Activated T-cell treated with anti-CD3 and anti-CD28 coated beads, Interleukin-2, amount 50 U/mL, for 72 hours (primary cell): ENCODE measurements at places on chromosomes 1 and 21.

GRCh38 chr1:200432586-200432985 is 22.8 kb upstream of the ZNF281 start:
- DNase-seq, result no peak

GRCh38 chr21:45460611-45461368 is 55.8 kb downstream of the COL18A1 start:
- DNase-seq, result no peak

DNA sequence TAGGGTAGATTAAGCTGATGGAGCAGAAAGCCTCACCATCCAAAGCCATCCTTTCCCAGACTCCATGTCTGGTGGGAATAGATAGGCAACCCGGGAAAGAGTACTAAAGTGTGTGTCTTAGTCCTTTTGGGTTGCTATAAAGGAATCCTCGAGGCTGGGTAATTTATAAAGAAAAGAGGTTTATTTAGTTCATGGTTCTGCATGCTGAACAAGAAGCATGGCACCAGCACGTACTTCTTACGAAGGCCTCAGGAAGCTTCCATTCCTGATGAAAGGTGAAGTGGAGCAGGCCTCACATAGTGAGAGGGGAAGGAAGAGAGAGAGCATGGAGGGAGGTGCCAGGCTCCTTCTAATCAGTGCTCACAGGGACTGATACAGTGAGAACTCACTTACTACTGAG is 6.2 kb upstream of the SLC37A1 start:
- no peak for DNase-seq

GRCh38 chr1:165773324-165773965 is 4.8 kb upstream of the TMCO1 start:
- no peak for DNase-seq

- no peak for DNase-seq
Observed at GRCh38 chr1:17986156-17986555, 121.4 kb upstream of the IGSF21 start.

GRCh38 chr1:40479156-40479555 is 2.1 kb downstream of the ZFP69 start:
- DNase-seq, result no peak

DNA sequence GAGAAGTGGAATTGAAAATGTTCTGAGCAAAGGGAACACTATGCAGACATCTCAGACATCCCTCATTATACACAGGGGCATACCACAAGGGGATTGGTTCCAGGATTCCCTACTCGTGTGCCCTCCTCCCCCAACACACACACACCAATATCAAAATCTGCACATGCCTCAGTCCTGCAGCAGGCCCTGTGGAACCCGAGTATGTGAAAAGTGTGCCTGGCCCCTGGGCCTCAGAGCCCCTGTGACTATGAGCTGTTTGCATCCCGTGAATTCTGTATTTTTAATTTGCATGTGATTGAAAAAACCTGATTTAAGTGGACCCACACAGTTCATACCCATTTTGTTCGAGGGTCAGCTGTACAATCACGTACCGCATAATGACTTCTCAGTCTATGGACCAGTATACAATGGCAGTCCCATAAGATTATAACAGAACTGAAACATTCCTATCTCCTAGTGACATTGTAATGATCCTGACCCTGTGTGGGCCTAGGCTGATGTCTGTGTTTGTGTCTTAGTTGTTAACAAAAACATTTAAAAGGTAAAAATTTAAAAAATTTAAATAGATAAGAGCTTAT is 11.3 kb downstream of the POU2F1 start:
- no peak for DNase-seq

DNA sequence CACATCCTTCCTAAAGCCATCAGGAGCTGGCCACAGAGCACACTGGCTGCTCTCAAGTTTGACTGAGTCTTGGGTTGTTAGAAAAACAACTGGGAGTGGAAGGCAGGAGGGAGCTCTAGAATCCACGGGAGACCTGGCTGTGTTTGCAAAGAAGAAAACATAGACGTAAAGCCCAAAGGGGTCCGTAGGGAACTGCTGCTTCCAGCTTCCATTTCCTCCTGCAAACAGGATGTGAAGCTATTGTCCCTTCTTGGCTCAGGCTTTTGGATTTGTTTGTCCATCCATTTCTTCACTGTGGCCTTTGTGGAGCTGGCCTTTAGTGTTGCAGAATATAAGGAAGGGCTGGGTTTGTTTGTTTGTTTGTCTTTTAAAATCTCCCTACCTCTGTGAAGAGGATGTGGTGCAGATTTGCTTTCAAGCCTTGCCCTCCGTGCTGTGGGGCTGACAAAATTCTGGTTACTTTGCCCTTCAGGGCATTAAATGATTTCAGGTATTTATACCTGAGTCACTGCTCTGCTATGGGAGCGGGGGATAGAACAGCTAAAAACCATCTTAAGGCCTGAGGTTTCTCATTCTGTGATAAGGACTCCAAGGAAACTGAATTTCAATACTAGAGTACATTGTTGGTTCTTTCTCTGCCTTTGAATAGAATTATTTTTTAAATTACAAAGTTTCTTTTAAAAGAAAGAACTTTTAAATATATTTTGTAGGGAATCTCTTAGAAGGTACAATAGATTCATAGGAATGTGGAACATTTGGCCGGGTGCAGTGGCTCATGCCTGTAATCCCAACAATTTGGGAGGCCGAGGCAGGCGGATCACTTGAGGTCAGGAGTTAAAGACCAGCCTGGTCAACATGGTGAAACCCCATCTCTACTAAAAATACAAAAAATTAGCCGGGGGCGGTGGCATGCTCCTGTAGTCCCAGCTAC is 74.3 kb downstream of the MPZL1 start:
- no peak for DNase-seq

DNA sequence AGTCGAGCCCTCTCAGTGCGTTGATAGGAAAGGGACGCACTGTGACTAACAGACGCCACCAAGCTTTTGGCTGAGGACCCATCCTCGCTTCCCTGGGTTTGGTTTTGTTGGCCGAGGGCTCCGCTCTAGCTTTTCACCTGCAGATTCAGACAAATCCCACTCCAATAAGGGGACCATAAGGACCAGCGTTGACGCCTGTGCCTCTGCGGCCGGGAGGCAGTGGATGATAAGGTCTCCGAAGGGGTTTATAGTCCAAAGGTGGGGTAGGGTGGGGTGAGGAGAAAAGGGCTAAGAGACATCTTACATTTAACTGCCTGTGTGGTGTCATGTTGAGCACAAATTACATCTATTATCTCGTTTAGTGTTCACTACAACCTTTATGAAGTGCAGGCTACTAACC is 760 bp downstream of the PEX14 start:
- DNase-seq, result no peak

DNA sequence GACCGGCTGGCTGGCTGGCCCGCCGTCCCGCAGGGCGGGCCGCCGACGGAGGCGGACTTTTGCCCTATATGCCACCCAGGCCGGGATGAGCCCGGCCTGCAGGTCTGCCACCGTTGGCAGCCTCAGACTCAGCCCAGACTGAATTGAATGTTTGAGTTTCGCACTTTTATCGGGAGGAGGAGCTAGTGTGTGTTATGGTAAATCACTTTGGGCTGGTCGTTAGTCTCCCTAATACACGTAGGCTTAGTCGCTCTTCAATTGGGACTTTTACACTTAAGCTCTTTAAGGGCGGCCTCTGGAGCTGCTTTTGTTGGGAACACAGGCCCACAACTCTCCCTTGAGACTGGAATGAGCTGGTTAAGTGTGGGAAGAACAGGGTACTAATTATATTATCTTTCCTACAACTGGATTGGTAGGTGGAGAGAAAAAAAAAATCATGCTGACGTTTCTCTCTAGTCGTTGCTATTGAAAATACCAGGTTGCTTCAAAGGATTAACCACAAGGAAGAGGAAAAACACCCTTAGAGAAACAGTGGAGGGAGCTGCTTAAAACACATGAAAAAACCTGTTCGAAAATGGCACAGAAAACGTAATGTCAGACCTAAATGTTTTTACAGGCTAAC is 1.4 kb upstream of the IRF2BP2 start:
- DNase-seq, result no peak

- DNase-seq, result no peak
Observed at GRCh38 chr1:28161751-28162150, 14.7 kb downstream of the PTAFR start.

- DNase-seq, result peak; percentile 48
Observed at GRCh38 chr21:42009018-42009830, 936 bp downstream of the ZBTB21 start.

DNA sequence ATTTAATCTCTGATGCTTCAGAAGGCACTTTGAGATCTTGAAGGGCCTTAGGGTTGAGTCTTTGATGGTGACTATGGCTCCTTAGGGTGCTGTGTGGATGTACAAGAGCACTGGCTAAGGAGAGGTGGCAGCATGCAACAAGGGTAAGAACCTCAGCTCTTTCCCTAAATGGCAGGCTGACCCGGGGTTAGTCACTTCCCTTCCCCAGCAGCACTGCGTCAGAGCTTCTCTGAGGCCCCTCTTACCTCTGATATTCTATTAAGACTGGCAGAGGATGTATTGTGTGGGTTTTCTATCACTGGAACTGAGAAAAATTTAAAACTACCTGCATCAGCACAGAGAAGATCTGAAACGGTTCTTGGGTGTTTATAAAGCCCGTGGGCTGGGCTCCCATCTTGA is 11.8 kb downstream of the C1orf116 start:
- DNase-seq, result no peak

GRCh38 chr1:115710859-115711624 is 57.5 kb downstream of the CASQ2 start:
- DNase-seq, result no peak

DNA sequence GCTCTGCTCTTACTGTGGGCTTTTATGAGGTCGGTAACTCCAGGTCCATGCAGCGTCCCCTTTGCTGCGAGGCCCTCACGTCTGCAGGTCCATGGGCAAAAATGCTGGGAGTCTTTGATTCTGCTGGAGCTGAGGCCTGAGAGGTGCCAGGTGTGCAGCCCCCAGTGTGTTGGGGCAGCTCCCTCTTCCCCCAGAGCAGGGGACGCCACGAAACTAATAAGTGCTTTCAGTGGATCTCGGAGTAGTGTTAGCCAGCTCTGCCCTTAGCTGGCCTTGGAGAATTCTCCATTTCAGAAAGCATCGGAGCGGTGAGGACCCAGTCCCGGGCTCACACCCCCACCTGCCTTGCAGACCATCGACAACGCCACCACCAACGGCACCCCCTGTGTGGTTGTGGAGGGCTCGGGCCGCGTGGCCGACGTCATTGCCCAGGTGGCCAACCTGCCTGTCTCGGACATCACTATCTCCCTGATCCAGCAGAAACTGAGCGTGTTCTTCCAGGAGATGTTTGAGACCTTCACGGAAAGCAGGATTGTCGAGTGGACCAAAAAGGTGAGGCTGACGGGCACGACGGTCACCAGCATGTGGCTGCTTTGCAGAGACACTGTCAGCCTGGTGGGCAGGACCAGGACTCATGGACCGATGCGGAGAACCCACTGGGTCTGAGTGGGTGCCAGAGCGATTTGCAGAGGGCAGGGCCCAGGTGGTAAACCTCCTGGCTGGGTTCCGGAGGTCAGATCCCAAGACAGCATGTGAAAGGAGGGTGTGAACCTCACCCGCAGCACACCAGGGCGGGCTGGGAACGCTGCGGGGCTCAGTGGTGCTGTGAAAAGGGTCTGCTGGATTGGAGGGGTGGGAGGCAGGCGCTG is 25.5 kb downstream of the TRPM2 start:
- no peak for DNase-seq

- no peak for DNase-seq
Observed at GRCh38 chr1:26094076-26094669, 17.5 kb upstream of the PDIK1L start.

- DNase-seq, result no peak
Observed at GRCh38 chr1:21494196-21494595, 15.0 kb upstream of the ALPL start.

DNA sequence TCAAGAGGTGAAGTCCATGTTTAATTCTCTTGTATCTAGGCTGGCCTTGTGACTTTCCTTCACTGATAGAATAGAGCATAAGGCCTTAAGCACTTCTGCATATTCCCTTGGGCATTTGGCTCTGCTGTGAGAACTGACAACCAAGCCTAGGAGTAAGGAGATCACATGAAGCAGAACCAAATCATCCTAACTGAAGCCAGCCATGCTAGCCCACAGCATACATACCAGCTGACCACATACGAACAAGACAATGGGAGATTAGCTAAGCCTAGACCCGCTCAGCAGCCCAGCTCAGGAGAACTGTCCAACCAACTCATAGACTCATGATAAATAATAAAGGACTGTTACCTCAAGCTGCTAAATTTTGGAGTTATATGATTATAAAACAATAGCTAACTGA is 114.6 kb upstream of the NEK7 start:
- no peak for DNase-seq
